ENCODE measurements at places on chromosomes 7 and 10. TPM values are rescaled to one million over a fixed set of nuclear protein-coding genes. Genes with fewer than 3 reads are reported as not detected.

The FOXP2 gene
- total RNA-seq = 1.9 TPM

The SSC4D gene
- 0.67 TPM for total RNA-seq

The SPDYE11 gene
- not detected for total RNA-seq

The KNDC1 gene
- total RNA-seq = 0.15 TPM

The EPO gene
- total RNA-seq = not detected

The RAMP3 gene
- not detected for total RNA-seq

The PPP1R17 gene
- not detected for total RNA-seq

The TBX20 gene
- total RNA-seq = 0.15 TPM

The ADCY1 gene
- 0.15 TPM for total RNA-seq

The MARCHF5 gene
- total RNA-seq = 5.4 TPM

The MLXIPL gene
- total RNA-seq = 2.4 TPM

The SPOCK2 gene
- 0.34 TPM for total RNA-seq

The SLC35B4 gene
- total RNA-seq = 10.9 TPM

The CISD1 gene
- 15.5 TPM for total RNA-seq

The USP6NL gene
- 8.9 TPM for total RNA-seq

The SFTPA1 gene
- total RNA-seq = not detected

The ATOH7 gene
- total RNA-seq = not detected

The RBAK gene
- total RNA-seq = 2.5 TPM

The DPYSL4 gene
- total RNA-seq = 5.9 TPM

The CXCL12 gene
- 10.1 TPM for total RNA-seq

The PON3 gene
- total RNA-seq = not detected

The RELN gene
- total RNA-seq = 1.3 TPM

The LRGUK gene
- not detected for total RNA-seq

The OPN1SW gene
- total RNA-seq = not detected

The SUN3 gene
- total RNA-seq = not detected

The CTAGE8 gene
- not detected for total RNA-seq

The COL28A1 gene
- total RNA-seq = 0.17 TPM

The PLXNA4 gene
- under 0.01 TPM for total RNA-seq

The ELFN1 gene
- 0.59 TPM for total RNA-seq

The VWA2 gene
- not detected for total RNA-seq

The KIAA1549 gene
- 1.0 TPM for total RNA-seq

The PALD1 gene
- 1.3 TPM for total RNA-seq

The ZNF853 gene
- total RNA-seq = 4.8 TPM

The TEX47 gene
- not detected for total RNA-seq

The SP4 gene
- 4.2 TPM for total RNA-seq
